Stimulated activated CD4-positive, alpha-beta T cell treated with anti-CD3 and anti-CD28 coated beads, Interleukin-12 subunit alpha, Interleukin-12 subunit beta, amount 100 ng/mL, for 24 hours (primary cell): ENCODE measurements at places on chromosomes 5 and 9.

DNA sequence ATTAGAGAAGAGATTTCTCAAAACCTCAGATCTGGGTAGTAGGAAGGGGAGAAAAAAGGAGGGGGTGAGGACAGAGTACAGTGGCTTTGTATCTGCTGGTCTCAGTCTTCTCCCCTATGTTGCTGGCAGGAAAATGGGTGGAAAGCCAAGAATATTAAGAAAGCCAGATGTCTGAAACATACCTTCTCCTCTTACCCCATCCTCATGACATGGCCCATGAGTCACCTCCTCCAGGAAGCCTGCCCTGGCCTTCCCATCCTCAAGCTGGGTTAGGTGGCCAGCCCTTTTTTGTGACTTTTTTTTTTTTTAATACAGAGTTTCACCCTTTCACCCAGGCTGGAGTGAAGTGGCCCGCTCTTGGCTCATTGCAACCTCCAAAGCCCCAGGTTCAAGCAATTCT, 61.8 kb downstream of the ABCA1 start:
- no peak for DNase-seq

DNA sequence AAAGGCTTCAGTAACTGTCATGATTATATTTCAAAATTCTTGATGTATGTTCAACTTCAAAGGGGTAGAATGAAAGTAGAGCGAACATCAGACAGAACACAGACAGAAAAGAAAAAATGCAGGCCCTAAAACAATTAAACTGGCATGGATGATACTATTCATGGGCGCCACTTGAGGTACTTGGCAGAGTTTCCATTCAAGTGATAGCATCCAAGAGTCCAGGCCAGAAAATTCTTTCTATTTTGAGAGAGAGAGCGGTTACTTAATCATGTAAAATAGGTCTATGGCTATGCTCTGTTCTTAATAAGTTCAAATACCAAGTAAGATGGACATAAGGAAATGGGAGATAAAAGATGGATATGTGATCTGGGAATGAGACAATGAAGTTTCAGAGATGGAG, 21.4 kb upstream of the PRR16 start:
- DNase-seq: no peak

- no peak for DNase-seq
Observed at GRCh38 chr9:76691517-76692313, 72.5 kb upstream of the PCA3 start.

- DNase-seq: no peak
Observed at GRCh38 chr5:142421228-142421617, 96.4 kb upstream of the SPRY4 start.

DNA sequence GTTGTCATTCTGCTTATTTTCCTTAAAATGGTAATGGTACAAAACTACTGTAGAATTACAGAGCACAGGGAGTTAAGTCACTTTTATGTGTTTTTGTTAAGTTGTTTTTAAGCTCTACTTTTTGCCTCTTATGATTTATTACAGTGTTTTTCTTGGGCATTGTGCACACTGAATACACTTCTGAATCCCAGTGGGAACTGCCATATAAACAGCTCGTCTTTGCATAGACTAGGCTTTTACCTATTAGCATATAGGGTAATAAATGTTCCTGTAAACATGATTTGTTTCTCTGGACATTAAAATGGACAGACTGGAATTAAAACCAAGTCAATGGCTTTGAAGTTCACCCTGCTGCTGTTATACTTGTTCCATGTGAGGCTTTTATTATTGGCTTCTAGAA, 12.2 kb downstream of the KLF9 start:
- DNase-seq: no peak

DNA sequence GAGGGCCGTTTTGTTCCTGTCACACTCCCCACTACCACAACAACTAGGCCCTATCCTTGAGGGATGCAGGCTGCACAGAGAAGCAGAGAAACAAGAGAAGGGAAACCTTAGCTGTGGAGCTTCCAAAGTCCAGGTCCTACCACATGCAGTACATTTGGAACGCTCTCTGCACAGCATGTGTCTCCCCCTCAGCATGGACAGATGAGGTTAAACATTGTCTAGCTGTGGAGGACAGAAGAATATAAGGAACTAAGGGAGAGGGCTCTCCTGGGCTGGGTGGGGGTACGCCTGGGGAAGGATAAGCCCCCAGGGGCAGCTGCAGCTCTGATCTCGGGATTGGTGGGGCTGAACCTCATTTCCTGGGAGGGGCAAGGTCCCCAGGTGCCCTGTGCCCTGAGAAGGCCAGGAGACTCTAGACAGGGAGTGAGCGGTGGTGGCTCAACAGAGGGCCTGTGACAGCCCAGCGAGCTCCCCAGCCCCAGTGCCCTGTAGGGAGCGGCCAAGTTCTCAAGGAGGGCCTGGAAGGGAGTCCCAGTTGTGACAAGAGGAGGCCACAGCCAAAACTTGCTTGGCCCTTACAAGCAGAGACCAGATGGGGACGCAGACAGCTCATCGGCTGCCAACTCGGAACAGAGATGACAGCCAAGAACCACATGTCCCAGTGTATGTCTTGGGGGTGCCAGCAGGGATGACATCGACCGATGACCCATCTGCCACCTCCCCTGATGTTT, 30.1 kb downstream of the TSPAN17 start:
- DNase-seq: no peak

GRCh38 chr5:43065387-43065947, 25.3 kb upstream of the ANXA2R start:
- DNase-seq: no peak

DNA sequence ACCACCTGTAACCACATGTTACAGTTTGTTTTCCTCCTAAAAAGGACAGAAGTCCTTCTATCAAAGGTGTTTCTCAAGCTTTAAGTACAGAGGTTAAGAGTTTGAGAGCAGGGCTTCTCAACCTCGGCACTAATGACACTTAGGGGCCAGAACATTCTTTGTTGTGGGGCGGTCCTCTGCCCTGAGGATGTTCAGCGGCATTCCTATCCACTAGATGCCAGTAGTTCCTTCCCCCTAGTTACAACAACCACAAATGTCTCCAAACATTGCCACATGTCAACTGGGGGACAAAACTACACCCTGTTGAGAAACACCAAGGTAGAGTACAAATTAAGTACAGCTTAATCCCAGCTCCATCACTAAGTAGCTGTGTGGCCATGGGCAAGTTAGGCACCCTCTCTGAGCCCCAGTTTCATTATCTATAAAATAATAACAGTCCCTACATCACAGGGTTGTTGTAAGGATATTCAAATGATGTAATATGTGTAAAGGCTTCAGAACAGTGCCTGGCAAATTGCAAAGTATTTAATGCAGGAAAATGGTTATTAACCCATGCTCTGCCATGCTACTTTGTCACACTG, 44.6 kb downstream of the PIP5K1B start:
- DNase-seq: no peak

DNA sequence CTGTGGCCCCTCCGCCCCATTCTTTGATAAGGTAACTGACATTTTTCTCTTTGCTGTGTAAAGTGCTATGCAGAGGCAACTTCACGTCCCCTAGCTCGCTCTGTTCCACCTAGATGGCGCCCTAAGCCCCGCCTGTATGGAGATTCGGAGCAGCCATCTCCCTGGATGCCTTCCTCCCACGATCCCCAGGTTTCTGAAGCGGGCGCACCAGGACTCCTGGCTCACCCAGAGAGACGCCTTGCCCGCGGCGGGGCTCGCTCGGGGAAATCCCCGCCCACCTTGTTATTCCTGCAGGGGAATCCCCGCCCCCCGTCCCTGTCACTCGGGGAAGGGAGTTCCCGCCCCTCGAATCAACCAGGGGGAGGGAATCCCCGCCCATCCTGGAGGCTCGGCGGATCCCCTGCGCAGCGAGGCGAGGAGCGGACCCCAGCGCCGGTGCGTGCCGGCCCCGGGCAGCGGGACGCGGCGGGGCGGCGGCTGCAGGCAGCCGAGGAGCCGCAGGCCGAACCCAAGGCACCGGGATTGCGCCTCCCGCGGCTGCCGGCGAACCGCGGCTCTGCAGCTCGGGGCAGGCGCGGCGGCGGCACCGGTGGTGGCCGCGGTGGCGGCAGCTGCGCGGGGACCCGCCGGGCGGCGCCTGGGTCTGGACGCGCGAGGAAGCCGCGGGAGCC, at the start of gene PDZD2:
Gene PDZD2, plus strand, starts transcription at position 384 of the 671 bp plus-strand sequence.
- peak; percentile 70 for DNase-seq

DNA sequence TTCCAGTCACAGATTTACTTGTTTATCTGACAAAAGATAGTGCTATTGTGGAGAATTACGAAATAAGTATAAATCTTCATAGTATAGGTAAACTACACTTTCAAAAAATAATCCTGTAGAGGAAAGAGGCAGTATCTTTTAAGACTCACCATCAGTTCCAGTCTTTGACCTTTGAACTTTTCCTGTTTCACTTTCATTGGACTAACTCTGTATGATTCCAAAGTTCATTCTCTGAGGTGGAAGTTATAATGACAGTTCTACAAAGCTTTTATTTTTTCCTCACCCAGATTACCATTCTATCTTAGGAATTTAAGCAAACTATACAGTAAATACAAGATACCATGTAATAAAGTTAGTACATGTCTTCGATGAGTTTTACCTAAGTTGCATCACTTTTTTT, 901.3 kb upstream of the SEMA6A start:
- DNase-seq: no peak

DNA sequence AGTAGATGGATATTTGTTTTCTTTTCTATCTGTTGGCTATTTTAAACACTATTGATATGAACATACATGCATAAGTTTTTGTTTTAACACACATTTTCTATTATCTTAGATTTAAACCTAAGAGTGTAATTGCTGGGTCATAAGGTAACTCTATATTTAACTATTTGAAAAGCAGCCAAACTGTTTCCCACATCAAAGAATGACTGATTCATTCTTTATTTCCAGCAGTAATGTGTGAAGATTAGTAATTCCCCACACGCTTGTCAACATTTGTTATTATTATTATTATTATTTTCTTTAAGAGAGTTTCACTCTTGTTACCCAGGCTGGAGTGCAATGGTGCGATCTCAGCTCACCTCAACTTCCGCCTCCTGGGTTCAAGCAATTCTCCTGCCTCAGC, 1495.8 kb downstream of the EFNA5 start:
- DNase-seq: no peak

GRCh38 chr9:109992293-109992692, 212.3 kb downstream of the PALM2AKAP2 start:
- DNase-seq: no peak
